Hematopoietic multipotent progenitor cell treated with erythropoietin and hydrocortisone succinate and interleukin-3 and kit ligand, for 15 days (in vitro differentiated cells): ENCODE measurements at places on chromosomes 6 and 20.

- no peak for DNase-seq
These were observed 10.2 kb downstream of the BTN3A1 start for GRCh38 chr6:26412228-26412627.

- DNase-seq, result no peak
These were observed 16.5 kb downstream of the RIPOR2 start for GRCh38 chr6:24919056-24919892.

GRCh38 chr6:168243812-168244376, 75.7 kb downstream of the DACT2 start:
- DNase-seq, result no peak

DNA sequence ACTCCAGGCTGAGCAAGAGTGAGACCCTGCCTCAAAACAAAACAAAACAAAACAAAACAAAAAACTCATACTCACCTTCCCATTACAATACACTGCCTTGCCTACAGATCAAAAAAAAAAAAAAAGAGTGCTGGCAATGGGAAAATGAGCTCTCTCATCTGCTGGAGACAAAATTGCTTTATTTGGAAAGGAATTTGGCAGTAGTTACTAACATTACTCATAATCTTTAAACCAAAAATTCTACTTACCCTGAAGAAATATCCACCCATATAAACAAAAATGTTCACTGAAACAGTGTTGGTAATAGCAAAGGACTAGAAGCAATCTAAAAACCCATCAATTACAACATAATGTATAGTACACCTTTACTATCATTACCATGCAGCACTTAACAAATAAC, 120.4 kb downstream of the RNGTT start:
- no peak for DNase-seq

DNA sequence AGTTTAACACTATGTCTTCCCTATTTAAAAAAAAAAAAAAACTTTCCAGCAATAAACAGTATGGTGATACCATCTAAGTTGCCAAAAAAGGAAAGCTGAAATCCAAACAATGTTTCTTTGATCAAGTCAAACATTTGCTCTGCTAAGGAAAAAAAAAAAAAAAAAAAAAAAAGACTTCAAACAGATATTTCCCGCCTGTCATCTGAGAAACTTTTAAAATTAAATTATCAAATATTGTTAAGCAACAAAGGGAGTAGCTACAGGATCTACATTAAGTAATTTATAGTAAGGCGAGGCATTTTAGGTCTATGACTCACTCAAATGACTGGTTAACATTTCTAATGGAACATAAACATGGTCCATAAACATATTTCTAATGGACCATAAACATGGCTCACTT, 121.2 kb downstream of the DST start:
- DNase-seq, result no peak

DNA sequence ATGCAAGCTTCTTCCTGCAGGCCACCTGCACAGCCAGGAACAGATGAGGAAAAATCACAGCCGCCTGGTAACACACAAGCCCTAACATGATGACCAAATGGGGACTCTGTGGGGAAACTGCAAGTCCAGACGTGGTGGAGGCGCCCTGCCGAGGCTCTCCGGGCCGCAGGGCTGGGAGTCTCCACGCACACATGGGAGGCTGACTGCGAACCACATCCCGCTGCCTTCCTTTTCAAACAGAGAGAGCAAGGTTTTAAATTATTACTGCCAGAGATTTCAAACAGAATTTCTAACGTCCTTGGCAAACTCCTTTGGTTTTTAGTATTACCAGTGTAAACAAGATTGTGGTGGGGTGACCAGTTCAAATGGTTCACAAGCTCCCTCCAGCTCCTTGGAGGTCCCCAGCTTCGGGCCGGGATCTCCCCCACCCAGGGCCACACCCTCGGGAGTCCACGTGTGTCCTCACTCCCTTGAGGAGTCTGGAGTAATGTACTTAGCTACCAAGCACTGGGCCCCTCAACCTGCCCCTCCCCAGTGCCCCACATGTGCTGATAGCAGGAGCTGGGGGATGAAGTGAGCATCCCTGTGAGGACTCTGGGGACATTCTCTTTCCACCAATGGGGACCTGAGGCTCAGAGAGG, 252.7 kb downstream of the TAF4 start:
- no peak for DNase-seq

DNA sequence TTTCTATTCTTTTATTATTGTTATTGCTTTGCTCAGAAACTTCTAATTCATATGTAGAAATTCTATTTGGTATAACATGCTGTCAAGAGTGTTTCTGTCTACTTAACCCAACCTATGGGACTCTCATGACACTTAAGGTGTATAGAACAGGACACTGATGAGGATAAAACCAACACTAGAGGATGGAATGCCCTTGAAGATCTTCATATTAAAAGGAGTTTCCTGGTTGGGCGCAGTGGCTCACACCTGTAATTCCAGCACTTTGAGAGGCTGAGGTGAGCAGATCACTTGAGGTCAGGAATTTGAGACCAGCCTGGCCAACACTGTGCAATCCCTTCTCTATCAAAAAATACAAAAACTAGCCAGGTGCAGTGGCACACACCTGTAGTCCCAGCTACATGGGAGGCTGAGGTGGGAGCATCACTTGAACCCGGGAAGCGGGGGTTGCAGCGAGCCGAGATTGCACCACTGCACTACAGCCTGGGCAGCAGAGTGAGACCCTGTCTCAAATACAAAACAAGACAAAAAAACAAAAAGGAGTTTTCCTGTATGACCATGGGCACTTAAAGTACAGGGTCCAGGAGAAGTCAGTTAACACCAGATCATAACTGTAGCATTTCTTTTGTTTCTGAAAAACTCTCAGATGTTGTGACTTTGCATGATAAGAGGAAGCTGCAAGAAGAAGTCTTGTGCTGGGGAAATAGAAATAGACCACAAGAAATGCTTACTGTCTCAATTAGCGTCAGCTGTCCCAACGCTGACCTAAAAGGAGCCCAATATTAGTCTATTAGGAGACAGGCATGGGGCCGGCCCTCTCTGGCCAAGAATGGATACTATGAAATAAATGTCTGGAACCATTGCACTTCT, 38.9 kb upstream of the CD2AP start:
- no peak for DNase-seq

- no peak for DNase-seq
These were observed 194.6 kb upstream of the CITED2 start for GRCh38 chr6:139568956-139569538.

- no peak for DNase-seq
These were observed 121.9 kb upstream of the ZFP64 start for GRCh38 chr20:52313341-52313963.

DNA sequence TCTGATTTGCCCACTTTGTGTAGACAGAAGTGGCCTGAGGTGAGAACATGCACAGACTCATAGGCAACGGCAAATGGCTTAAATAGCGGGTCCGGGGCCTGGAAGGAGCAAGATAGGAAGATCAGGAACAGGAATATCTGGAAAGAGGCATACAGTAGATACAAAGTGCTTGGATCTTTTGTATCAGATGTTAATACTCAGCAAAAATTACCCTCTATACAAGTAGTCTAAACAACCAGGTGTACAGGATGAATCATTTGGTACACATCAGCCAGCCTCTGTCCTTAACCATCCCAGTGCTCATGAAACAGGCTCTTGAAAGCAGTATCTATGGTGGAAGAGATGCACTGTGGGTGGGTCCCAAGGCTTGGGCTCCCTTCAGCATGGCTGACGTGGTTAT, 28.9 kb upstream of the HLA-C start:
- DNase-seq, result no peak

DNA sequence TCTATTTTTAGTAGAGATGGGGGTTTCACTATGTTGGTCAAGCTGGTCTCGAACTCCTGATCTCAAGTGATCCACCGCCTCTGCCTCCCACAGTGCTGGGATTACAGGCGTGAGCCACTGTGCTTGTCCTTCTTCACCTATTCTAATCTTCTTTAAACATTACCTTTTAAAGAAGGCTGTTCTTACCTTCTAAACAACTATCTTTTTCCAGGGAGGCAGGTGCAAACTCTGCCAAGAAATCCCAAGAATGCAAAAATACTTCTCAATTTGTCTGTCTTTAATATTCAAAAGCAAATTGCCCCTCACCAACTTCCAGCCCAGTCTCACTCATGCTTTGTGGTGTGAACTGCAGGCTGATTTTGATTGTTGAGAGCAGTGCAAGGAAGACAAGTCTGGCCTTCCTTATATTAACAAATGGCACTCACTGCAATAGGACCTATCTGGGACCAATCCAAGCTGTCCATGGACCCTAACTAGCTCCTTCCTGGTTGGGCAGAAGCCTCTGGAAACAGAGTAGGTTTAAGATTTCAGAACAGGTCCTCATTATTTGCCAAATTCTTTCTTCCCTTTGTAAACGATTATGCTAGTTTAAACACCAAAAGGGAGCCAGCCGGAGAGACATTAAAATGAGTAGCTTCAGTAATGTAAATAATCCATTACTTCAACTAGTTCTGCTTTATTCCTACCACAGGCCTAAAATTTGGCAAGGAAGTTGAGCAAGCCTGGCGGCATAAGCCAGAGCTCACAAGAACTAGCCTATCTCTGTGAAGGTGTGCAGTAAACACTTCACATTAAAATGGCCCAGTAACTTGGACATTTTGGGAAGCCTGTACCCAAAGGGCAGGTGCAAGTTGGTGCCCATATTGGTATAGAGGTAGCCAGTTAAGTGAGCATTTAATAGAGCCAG, 1.6 kb downstream of the SCAND1 start:
- DNase-seq, result peak; percentile 16
